ENCODE measurements at places on chromosomes 3 and 15. TPM values are rescaled to one million over a fixed set of nuclear protein-coding genes. Genes with fewer than 3 reads are reported as not detected.

EPHA3 gene
- total RNA-seq: 1.0 TPM

ERICH6 gene
- not detected for total RNA-seq

PEX5L gene
- total RNA-seq: 0.25 TPM

BFSP2 gene
- total RNA-seq: not detected

MAP6D1 gene
- 1.2 TPM for total RNA-seq

ZNF501 gene
- total RNA-seq: 6.4 TPM

ITGA11 gene
- 2.4 TPM for total RNA-seq

GRCh38 chr3:174168026-174168425, 691.1 kb upstream of the NAALADL2 start:
- no peak for DNase-seq

DNA sequence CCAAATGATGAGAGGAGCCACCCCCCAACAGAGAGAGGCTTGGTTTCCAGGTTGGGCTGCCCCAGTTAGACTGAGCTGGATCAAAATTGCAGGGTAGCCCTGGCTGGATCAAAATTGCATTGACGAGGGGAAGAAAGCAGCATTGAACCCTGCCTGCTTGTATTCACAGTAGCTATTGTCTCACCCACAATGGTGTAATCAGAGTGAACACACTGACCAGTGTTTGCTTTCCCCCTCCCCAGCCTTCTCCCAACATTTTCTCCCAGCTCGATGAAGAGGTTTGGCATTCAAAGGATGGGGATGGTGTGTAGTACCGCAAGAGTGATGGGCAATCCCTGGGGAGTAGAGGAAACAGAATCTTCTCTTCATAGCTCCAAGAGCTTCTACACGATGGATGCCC, 223.8 kb downstream of the ADAMTS9 start:
- no peak for DNase-seq

DNA sequence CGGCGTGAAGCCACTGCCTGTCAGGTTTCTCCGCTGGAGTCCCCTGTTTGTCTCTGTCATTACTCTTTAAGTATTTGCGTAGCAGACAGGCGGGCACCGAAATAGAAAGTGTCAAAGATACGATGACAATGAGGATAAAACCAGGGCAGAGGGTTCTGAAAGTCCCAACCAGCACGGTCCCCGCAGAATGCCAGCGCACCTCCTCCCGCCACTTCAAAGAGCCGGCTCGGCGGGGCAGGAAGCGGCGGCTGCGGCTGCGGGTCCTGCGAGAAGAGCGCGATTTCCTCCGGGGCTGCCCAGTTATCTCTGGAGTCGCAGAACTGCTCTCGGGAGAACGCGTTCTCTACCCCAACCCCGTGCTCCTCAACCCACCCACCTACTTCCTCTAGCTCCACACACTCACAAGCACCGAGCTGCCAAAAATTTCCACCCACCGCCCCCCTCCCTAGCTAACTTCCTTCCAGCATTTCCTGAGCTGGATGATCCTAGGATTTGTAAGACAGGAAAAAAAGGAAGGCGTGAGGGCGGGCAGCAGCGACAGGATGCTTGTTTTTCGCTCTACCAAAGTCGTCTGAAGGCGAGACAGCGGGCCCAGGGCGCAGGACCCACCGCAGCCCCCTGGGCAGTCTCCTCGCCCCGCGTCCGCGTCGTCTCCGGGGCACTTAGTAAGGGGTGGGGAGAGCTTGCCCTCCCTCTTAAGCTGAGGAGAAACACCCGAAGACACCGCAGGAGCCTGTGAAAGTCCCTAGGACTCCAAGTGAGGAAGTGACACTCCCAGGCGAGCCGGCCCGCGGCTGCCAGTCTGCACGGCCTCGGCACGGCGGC, at the start of gene ARHGAP31:
TSS of gene ARHGAP31 (plus strand) at position 513 of the 825 bp plus-strand sequence. CDS start 522 bp downstream, outside the sequence.
- DNase-seq: peak; percentile 75

- DNase-seq: peak; percentile 71
Observed at GRCh38 chr3:39189959-39190269, 2.5 kb downstream of the XIRP1 start.

GRCh38 chr3:124845406-124845805, 41.8 kb downstream of the ITGB5 start:
- DNase-seq: peak; percentile 78

DNA sequence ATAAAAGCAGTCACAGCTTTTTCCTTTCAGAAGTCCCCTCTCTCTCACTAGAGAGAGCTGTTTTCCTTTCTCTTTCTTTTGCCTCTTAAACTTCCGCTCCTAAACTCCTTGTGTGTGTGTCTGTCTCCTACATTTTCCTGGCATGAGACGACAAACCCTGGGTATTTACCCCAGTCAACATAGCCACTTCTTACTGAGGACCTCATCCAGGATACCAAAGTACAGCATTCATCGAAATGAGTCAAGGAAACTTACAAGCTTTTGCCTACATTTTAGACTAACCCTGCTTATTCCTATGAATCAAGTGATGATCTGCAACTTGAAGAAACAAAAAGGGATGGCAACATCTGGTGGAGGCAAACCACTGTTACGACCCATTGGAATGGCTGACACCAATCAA, 16.7 kb downstream of the PATL2 start:
- DNase-seq: no peak

DNA sequence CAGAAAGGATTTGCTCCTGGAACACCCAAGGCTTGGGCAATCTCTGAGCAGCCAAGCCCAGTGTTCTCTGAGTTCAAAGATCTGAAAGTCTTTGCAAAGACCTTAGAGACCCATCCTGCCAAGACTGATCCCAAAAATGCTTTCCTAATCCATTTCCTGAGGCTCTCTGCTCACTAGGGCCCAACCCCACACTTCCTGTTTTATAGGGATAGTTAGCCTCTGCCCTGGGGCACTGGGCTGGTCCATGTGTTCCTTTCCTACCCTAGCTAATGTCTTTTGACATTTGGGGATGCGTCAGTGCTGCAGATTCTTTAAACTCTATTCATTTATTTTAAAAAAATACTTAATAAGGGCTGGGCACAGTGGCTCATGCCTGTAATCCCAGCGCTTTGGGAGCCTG, 372.7 kb downstream of the ROBO2 start:
- no peak for DNase-seq

- DNase-seq: no peak
Observed at GRCh38 chr15:62377736-62378480, 212.8 kb upstream of the C2CD4B start.

DNA sequence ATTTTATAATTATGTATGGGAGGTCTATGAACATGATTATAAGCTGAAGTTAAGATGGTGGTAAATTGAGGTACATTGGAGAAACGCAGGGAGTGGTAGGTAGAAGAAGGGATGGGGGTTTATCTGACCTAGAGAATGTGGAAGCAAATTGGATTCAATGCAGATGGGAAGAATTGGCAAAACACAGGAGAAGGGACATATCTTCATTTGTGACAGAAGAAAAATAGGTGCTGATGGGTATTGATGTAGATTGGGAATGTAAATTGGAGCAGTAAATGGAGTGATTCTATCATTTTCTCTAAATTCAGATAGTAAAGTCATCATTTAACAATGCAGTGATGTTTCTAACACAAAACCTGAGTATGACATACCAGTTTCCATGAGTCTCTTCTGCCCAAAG, 39.7 kb upstream of the AADAC start:
- DNase-seq: no peak

DNA sequence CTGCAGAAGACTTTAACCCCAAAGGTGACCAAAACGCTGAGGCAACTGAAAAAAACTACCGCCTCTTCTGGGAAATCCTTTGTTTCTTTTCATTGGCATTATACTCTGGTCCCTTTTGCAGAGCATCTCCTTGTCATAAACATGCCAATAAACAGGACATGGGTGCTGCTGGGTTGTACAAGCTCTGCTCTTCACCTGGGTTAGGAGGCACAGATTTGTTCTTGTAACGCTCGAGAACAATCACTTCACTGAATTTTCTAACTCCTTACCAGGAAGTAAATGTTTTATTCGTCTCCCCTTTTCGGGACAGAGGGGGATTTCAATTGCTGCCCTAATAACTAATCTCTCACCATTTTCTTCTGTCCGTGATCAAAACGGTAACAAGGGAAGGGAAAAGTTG, 1.3 kb downstream of the PLCH1 start:
- DNase-seq: no peak

DNA sequence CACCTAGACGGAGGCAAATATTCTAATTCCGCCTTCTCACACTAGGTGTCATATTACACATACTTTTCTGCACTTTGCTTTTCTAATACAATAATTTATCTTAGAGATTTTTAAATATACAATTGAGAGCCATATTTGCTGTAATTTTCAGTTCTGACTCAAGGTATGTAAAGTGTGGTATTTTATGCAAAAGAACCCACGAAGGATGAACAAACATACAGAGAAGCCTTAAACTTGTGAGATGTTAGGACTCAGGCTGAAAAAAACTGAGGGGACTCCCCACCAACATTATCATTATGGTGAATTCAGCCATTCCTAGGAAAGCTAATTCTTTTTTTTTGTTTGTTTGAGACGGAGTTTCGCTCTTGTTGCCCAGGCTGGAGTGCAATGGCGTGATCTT, 9.6 kb downstream of the ZBTB11 start:
- no peak for DNase-seq
